Activated T-helper 2 cell treated with anti-CD3 and anti-CD28 coated beads, Interferon-gamma antibody, Interleukin-2, Interleukin-4, amounts not matched to agents 10 μg/mL and 5 μg/mL and 100 μg/mL, durations not matched to agents 14 hours and 24 hours and 36 hours (primary cell): ENCODE measurements at places on chromosomes 6 and 20.

DNA sequence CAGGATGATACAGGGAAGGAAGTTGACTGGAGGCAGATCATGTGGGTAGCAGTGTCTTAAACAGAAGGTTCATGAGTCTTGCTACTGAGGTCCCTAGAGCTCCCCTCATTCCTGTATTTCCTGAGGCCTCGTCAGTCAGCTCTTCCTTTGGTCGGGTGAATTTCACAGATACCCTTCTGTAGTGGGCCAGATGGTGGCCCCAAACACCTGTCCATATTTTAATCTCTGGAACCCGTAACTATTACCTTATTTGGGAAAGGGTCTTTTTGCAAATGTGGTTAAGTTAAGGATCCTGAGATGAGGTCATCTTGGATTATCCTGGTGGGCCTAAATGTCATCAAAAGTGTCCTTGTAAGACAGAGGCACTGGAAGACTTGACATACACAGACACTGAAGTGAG lies 9.6 kb downstream of the KCNS1 start:
- H3K4me1 ChIP-seq = no peaks in the 10 kb centered on the region
- H3K27me3 ChIP-seq = no peaks in the 10 kb centered on the region
- DNase-seq = no peak
- H3K36me3 ChIP-seq = peaks cover 22% of the 10 kb centered on the region
- no peak overlapping the region for H3K4me3 ChIP-seq
- no peak overlapping the region for H3K27ac ChIP-seq

GRCh38 chr6:129774697-129775447 lies 64.9 kb upstream of the ARHGAP18 start:
- peak; percentile 23 for DNase-seq
- H3K27ac ChIP-seq = no peak overlapping the region
- H3K4me3 ChIP-seq = no peak overlapping the region
- no peaks in the 10 kb centered on the region for H3K4me1 ChIP-seq
- H3K27me3 ChIP-seq = peaks cover 28% of the 10 kb centered on the region

GRCh38 chr6:114058435-114058834 lies 87.5 kb upstream of the HDAC2 start:
- H3K27me3 ChIP-seq = peaks cover 1% of the 10 kb centered on the region
- no peak overlapping the region for H3K27ac ChIP-seq

GRCh38 chr6:159806021-159806458 lies 6.0 kb downstream of the PNLDC1 start:
- H3K4me3 ChIP-seq = no peak overlapping the region
- H3K27ac ChIP-seq = no peak overlapping the region
- no peak for DNase-seq
- no peaks in the 10 kb centered on the region for H3K27me3 ChIP-seq
- no peaks in the 10 kb centered on the region for H3K36me3 ChIP-seq
- H3K4me1 ChIP-seq = no peaks in the 10 kb centered on the region

GRCh38 chr6:134637847-134638437 lies 312.0 kb downstream of the ALDH8A1 start:
- H3K27me3 ChIP-seq = peaks cover 5% of the 10 kb centered on the region
- no peaks in the 10 kb centered on the region for H3K36me3 ChIP-seq
- DNase-seq = no peak
- H3K4me1 ChIP-seq = peaks cover 50% of the 10 kb centered on the region

GRCh38 chr20:10078403-10078802 lies 43.6 kb downstream of the ANKEF1 start:
- H3K27ac ChIP-seq = no peak overlapping the region
- no peaks in the 10 kb centered on the region for H3K27me3 ChIP-seq
- no peak for DNase-seq
- H3K4me1 ChIP-seq = no peaks in the 10 kb centered on the region

DNA sequence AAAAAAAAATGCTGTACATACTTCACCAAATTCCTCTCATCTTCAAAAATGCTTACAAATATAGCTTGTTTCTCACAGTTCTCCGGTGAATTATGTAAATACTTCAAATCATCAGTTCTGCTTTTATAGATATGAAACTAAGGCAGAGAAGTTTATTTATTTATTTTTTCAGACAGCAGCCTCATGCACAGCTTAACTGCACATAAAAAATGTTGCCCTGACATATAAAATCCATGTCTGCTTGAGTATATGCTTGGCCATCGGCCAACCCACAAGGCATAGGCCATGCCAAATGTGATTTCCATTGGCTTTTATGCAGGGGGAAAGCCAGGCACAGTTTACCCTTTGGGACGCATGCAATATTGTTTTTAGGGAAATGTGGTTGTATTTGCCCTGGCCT lies 57.3 kb upstream of the PHACTR2 start:
- peaks cover 21% of the 10 kb centered on the region for H3K4me1 ChIP-seq
- no peak overlapping the region for H3K4me3 ChIP-seq
- no peaks in the 10 kb centered on the region for H3K36me3 ChIP-seq
- no peak for DNase-seq

GRCh38 chr6:165729307-165729936 lies 66.4 kb upstream of the PDE10A start:
- H3K27ac ChIP-seq = no peak overlapping the region
- H3K4me1 ChIP-seq = no peaks in the 10 kb centered on the region
- no peak overlapping the region for H3K4me3 ChIP-seq
- no peak for DNase-seq

GRCh38 chr6:140281767-140282166 lies 907.3 kb upstream of the CITED2 start:
- DNase-seq = no peak
- no peak overlapping the region for H3K27ac ChIP-seq
- no peaks in the 10 kb centered on the region for H3K36me3 ChIP-seq
